Neural crest cell (in vitro differentiated cells): ENCODE measurements at places on chromosomes 7 and 10.

DNA sequence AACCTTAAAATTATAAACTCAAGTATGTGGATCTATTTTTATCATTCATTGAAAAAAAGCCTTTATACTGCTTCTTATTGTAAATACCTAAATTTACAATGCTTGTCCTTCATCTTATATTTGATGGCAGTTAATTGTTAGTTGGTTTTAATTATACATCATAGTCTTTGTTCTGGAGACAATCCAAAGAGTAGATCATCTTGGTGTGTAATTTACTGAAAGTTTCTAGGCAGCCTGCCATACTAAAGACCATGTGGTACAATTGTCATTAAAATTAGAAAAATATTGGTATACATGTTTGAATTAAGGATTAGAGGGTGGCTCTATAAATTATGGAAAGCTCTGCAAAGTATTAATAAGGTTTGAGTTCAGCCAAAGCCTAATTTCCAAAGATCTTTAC lies 231.4 kb downstream of the KCND2 start:
- H3K27ac ChIP-seq: no peak overlapping the region
- no peak overlapping the region for H3K4me3 ChIP-seq
- peaks cover 5% of the 10 kb centered on the region for H3K4me1 ChIP-seq
- H3K27me3 ChIP-seq: no peaks in the 10 kb centered on the region
- H3K36me3 ChIP-seq: no peaks in the 10 kb centered on the region

DNA sequence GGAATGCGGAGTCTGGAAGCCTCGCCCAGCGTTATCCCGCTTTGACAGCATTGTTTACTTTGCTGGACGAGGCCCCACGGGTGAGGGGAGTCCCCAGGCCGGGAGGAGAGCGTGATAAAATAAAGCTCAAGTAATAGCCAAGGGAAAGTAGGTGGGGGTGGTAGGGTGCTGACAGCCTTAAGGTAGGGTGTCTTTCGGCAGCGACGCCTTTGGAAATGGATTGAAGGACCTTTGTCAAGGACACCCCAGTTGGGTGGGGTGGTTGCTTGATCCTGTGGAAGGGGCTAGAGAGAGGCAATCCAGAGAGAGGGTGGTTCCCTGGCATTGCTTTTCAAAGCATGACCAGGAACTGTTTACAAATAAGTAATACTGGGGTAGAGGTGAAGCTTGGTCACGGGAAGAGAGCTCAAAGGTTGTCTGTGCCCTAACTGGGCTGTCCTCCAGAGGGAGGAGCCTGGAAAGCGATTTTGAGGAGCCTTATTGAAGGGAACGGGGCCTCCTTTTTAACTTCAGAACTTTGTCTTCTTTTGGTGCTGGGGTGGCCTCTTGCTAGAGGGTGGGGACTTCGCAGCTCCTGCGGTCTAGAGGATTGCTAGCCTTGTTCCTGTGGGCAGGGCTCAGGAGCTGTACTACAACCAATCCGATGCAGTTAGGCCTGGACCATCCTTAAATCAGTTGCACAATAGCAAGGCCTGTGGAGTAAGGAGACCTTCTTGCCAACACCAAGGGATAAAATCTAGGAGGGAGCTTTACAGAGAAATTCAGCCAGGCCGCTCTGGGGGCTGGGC lies 1.3 kb downstream of the EIF4EBP2 start:
- peaks cover 27% of the 10 kb centered on the region for H3K36me3 ChIP-seq
- H3K27ac ChIP-seq: peak overlapping the region; percentile 93
- H3K27me3 ChIP-seq: no peaks in the 10 kb centered on the region
- H3K4me3 ChIP-seq: peak overlapping the region; percentile 95
- peak; percentile 9 for DNase-seq

DNA sequence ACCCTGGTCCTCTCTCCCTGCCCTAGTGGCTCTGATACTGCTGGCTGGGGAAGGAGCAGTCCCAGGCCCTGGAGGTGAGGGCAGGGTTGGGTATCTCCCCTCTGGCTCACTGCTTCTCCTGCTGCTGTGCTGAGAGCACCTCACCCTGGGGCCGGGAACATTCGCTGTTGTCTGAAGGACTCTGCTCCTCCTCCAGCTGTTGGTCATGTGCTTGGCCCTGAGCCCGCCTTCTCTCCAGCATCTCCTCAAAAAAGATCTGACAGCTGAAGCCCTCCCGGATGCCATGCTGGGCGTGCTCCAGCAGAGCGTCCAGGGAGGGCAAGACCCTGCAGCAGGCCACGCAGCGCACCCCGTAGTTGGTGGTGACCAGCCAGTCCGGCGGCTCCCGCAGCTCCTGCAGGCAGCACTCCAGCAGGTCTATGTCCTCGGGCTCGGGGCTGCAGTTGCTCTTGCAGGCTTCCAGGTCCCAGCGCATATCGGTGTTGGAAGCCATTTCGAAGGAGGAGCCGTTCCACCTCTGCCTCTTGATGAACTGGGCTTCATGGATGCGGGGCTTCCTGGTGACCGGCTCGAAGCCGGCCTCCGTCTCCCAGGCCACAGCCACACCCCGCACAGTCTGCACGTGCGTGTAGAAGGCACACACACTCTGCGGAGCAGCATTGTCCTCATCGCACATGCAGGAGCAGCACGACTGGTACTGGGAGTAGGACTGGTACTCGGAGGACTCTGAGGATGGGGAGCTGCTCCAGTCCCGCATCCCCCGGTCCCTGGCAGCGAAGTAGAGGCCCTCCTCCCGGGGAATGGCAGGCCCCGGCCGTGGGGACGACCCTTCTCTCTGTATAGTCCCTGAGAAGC lies 2.1 kb downstream of the FAM170B start:
- H3K4me3 ChIP-seq: no peak overlapping the region
- peaks cover 3% of the 10 kb centered on the region for H3K4me1 ChIP-seq
- H3K27ac ChIP-seq: no peak overlapping the region
- DNase-seq: no peak
- H3K27me3 ChIP-seq: no peaks in the 10 kb centered on the region

- H3K4me3 ChIP-seq: no peak overlapping the region
- no peak overlapping the region for H3K27ac ChIP-seq
- no peaks in the 10 kb centered on the region for H3K4me1 ChIP-seq
- DNase-seq: no peak
- no peaks in the 10 kb centered on the region for H3K36me3 ChIP-seq
- H3K27me3 ChIP-seq: no peaks in the 10 kb centered on the region
These were observed 25.9 kb downstream of the ABRAXAS2 start for GRCh38 chr10:124827474-124827873.

GRCh38 chr7:156994417-156994816 lies 16.0 kb downstream of the MNX1 start:
- peaks cover 9% of the 10 kb centered on the region for H3K4me1 ChIP-seq
- peaks cover 60% of the 10 kb centered on the region for H3K27me3 ChIP-seq
- H3K27ac ChIP-seq: no peak overlapping the region

GRCh38 chr7:140342727-140343514 lies 55.4 kb downstream of the SLC37A3 start:
- H3K4me3 ChIP-seq: no peak overlapping the region
- peaks cover 10% of the 10 kb centered on the region for H3K4me1 ChIP-seq
- DNase-seq: no peak
- no peak overlapping the region for H3K27ac ChIP-seq

GRCh38 chr10:131215776-131216175 lies 95.7 kb downstream of the TCERG1L start:
- no peak overlapping the region for H3K4me3 ChIP-seq
- DNase-seq: no peak

DNA sequence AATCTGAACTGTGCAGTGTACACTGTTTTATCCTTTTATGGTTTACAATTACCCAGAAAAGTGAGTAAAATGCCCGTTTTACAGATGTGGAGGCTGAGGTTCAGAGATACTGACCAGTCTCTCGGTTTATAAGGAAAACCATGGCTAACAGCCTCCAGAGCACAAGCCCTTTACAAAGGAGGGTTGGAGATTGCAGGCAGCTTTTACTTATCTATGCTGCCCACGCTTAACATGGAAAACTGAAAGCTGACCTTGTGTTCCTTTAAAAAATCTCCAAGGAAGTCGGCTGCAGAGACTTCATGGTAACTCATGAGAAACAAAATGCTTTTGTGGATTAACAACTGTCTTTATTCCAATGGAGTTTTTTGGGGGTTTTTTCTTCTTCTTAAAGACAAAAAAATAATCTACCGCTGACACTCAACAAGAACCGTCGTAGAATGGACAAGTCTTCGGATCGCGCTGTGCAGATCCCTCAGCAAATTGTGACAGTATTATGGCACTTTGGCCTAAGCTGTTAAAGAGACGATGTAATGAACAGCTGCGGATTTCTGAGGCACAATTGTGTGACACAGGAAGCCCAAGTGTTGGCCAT lies 654 bp upstream of the SLF2 start:
- no peak for DNase-seq
- H3K36me3 ChIP-seq: peaks cover 4% of the 10 kb centered on the region
- H3K4me3 ChIP-seq: peak overlapping the region; percentile 100
- H3K27me3 ChIP-seq: no peaks in the 10 kb centered on the region
- H3K4me1 ChIP-seq: peaks cover 51% of the 10 kb centered on the region

GRCh38 chr10:88953662-88954061 lies 1.1 kb upstream of the ACTA2 start:
- H3K4me1 ChIP-seq: peaks cover 12% of the 10 kb centered on the region
- no peak overlapping the region for H3K27ac ChIP-seq
- H3K27me3 ChIP-seq: no peaks in the 10 kb centered on the region
- no peaks in the 10 kb centered on the region for H3K36me3 ChIP-seq
- no peak for DNase-seq

- H3K4me3 ChIP-seq: no peak overlapping the region
- H3K4me1 ChIP-seq: no peaks in the 10 kb centered on the region
- no peaks in the 10 kb centered on the region for H3K36me3 ChIP-seq
- H3K27me3 ChIP-seq: no peaks in the 10 kb centered on the region
- no peak for DNase-seq
These were observed 51.0 kb downstream of the SLC13A1 start for GRCh38 chr7:123148813-123149212.

DNA sequence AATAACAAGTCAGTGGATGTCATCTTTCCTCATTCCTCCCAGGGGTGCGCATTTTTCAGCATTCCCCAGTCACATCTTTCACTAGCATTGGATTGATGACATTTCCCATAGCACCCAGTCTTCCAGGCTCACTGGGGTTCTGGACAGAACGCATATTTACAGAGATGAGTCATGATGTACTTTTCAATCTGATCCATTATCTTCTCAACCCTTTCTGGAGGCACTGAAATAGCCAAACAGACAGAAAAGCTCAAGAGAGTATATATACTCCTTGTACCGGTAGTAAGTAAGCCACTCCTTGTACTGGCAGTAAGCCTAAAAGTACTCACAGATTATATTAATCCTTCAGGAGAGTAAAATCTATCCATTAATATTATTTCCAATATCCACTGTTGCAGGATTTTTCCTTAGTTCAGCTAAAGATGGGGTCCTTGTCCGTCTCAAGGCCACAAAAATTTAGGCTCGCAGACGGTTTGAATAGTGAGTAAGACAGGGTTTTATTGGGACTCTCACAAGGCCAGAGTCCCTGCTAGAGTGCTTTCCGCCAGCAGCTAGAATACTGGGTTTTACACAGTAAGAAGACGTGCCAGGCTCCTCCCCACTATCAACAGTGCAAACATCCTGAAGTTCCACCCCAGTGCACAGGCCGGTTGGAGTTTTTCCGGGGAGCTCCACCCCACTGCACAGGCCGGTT lies 60.8 kb downstream of the MDH2 start:
- no peaks in the 10 kb centered on the region for H3K27me3 ChIP-seq
- H3K27ac ChIP-seq: no peak overlapping the region
- no peak overlapping the region for H3K4me3 ChIP-seq
- H3K36me3 ChIP-seq: no peaks in the 10 kb centered on the region
- no peaks in the 10 kb centered on the region for H3K4me1 ChIP-seq

- no peak overlapping the region for H3K27ac ChIP-seq
- DNase-seq: no peak
- H3K27me3 ChIP-seq: no peaks in the 10 kb centered on the region
- H3K36me3 ChIP-seq: peaks cover 7% of the 10 kb centered on the region
- peaks cover 6% of the 10 kb centered on the region for H3K4me1 ChIP-seq
- H3K4me3 ChIP-seq: no peak overlapping the region
These were observed 59.0 kb upstream of the AGR3 start for GRCh38 chr7:16940776-16941175.

DNA sequence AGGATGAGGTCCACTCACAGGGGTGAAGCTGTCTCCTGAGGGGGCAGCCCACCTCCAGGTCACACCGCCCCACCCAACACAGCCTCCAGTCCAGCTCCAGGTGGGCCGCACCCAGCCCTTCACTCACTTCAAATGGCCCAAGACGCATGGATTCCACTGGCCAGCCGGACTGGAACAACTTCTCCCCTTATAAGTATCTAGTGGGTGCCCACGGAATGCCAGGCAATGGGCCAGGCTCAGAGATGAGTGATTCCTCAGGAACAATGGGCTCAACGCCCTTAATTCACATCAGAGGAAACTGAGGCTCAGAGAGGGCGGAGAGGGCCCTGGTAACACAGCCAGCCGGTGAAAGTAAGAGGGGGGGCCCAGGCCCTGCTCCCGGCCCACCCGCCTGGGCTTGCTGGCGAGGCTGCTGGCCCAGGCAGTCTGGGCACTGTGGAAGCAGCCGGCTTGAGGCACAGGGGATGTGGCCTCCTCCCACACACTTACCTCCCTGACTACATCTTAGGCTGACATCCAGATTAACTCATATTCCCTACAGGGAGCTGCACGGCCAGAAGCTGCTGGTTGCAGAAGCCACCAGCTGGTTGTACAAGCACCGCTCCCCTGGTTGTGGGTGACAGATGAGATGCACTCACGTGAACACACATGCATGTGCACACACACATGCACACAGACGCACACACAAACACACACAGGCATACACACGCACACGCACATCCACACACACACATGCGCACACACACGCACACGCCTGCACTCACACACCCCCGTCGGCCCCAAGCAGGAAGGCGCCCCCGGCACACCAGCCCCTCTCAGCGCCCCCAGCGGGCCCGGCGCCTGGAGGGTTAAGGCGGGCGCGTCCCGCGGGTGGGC lies 1.0 kb upstream of the FAM20C start:
- DNase-seq: no peak
- H3K27me3 ChIP-seq: peaks cover 38% of the 10 kb centered on the region
- H3K36me3 ChIP-seq: peaks cover 9% of the 10 kb centered on the region
- H3K27ac ChIP-seq: no peak overlapping the region

DNA sequence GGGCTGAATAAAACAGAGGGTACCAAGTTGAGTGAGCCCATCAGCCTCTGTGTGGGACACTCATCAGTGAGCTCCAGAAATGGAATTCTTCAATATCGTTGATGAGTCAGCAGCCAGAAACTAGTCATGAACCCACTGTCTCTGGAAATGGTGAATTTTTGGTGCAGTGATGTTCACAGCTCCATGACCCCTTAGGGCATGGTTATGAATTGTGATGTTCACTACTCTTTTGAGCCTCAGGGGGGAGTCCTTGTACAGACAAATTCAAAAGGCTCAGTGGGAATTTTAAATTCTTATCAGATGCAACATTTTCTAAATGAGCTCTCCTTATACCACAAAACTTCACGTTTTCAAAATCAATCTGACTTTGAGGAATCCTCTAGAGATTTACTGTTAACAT lies 335.7 kb downstream of the PHTF2 start:
- H3K4me3 ChIP-seq: no peak overlapping the region
- no peak for DNase-seq
- H3K27ac ChIP-seq: no peak overlapping the region
- H3K4me1 ChIP-seq: peaks cover 14% of the 10 kb centered on the region

GRCh38 chr7:149868623-149869290 lies 5.0 kb upstream of the ATP6V0E2 start:
- peaks cover 8% of the 10 kb centered on the region for H3K4me1 ChIP-seq
- H3K27me3 ChIP-seq: no peaks in the 10 kb centered on the region
- H3K36me3 ChIP-seq: no peaks in the 10 kb centered on the region
- DNase-seq: no peak
